ENCODE measurements at places on chromosomes 7 and 10.

GRCh38 chr10:113336549-113337130, 216.2 kb upstream of the HABP2 start:
- DNase-seq: no peak

DNA sequence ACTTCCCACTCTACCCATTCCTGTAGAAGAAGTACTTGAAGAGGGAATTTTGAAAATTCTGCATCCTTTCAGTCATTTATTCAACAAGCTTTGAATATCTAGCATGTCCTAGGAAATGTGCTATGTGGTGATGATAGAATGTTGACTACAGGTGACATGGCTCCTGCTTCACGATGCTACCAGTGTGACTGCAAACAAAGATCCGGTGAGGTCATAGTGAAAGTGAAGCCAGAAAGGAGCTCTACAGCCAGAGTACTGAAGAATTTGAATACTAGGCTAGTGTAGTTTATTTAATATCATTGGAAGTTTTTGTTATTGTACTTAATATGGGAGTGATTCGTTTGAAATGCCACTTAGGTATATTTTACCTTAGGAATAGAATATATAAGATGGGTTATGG, 348.1 kb downstream of the TFEC start:
- DNase-seq: no peak

DNA sequence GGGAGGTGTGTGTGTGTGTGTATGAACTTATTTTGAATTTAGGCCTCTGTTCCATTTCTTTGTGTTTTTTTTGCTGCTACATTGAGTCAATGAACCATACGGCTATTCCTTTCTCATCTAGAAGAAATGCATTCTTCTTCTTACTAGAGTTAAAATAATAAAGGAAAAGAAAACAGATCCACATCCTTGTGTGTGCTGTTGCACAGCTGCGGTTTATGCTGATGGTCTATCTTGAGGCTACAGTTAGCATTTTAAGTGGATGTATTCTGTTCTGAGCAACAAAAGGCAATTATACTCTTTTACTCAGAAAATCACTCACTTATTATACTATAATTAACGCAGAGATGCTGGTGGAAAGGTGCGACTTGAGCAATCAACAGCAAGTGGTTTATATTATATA, 615.0 kb upstream of the MBL2 start:
- DNase-seq: no peak

- DNase-seq: no peak
Measured at GRCh38 chr7:1693419-1693990, 23.4 kb downstream of the ELFN1 start.

DNA sequence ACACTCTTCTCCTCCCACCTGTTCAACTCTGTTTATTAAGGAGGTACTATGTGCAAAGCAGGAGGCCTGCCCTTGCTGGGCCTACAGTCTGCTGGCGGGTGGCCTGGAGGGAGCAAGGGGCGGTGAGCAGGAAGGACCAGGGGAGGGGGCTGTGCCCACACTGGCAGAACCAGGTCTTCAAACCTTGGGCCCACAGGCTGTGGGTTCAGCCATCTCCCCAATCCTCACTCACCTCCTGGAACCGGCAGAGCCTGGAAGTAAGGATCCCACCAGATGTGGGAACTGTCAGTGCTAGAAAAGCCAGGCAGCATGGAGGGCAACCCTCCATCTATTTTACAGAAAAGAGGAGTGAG, 50.8 kb downstream of the CAMK2B start:
- DNase-seq: no peak

GRCh38 chr7:149063476-149063875, 27.0 kb downstream of the ZNF786 start:
- no peak for DNase-seq

DNA sequence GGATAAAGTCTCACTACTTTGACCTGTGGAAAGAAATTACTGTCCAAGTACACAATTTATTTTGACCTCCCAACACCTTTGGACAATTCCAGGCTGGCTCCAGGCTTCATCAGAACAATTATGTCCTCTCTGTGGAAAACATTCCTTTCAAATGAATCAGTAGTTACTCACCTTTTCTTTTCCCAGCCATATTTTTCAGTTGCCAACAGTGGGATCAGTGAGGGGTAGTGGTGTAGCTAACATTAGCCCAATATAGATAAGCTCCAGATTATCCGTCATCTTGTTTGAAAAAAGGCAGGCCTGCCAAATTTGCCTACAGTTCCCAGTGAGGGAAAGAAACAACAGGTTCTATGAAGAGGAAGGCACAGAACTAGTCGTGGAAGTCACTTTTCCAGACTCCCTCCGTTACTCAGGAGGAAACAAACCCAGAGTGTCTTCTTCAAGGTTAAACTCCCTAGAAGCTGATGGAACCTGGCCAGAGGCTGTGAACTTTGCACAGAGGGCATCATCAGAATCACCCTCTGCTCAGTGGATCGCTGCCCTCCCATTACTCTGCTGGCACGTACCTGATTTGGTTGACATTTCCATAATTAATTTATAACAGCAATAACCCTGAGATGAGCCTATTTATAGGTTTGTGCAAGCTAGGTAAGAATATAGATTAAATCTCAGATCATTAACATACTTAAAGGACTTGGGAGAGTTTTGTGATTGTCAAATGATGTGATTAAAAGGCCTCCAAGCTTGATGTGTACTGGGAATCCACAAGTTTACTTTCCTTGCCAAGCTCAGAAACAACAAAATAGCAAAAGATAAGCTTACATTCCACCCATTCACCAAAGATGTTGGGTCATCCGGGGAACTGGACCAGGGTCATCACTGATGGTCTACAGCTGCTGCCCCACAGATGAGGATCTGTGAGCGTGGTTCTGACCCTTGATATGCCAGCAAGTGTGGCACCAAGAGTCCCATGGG, 654.6 kb upstream of the GALNT17 start:
- DNase-seq: no peak

GRCh38 chr10:31935678-31936077, 7.0 kb upstream of the ARHGAP12 start:
- DNase-seq: no peak

All from GM04504 (cell line).